ENCODE measurements at places on chromosomes 16 and 17.
A peak's percentile ranks its signal among the peaks of the same experiment; 100 is the strongest.

GRCh38 chr16:65388592-65388991 is 266.7 kb upstream of the CDH11 start:
- no peak for DNase-seq

GRCh38 chr17:69388822-69389442 is 25.6 kb upstream of the MAP2K6 start:
- DNase-seq, result no peak

DNA sequence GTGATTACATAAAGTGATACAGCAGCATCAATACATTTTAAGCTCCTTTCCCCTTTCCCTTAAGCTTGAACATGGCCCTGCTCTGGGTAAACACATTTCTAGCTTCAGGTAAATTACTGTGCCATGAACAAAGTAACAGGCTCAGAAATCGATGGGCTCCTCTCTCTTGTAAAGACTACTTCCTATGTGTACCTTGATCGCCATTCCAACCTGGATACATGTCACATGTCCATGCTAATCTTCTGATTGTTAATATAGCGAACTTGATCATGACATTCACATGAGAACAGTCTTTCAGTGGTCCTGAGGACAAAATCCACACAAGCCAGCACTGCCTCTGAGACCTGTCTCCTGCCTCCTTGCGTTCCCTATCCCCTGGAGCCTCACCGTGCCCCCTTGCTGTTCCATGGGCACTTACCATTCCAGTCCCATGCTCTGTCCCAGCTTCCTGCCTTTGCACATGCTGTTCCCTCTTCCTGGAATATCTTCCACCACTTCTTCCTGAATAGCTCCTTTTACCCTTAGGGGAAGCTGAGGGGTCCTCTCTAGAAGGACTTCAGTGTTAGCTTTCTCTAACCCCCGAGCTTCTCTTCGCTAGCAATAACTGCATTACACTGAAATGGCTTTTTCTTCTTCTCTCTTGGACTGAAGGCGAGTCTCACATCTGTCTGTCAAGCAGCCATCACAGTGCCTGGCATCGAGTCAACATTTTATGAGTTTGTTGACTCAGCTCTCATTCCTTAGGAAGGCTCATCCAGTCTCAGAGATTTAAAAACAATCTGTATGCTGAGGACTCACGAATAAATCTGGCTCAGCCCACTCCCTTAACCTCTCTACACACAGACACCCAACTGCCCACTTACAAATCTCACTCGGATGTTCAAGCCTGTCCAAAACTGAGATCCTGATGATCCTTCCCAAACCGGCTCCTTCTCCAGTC is 93.3 kb downstream of the ASIC2 start:
- no peak for DNase-seq

- DNase-seq, result no peak
Observed at GRCh38 chr17:75878174-75878998, at the start of gene TRIM47. Gene TRIM47, minus strand, starts transcription at chr17:75878581. Its CDS starts 33 bp downstream, at chr17:75878548.

GRCh38 chr16:23222929-23223328 is 40.4 kb downstream of the SCNN1G start:
- DNase-seq, result no peak

DNA sequence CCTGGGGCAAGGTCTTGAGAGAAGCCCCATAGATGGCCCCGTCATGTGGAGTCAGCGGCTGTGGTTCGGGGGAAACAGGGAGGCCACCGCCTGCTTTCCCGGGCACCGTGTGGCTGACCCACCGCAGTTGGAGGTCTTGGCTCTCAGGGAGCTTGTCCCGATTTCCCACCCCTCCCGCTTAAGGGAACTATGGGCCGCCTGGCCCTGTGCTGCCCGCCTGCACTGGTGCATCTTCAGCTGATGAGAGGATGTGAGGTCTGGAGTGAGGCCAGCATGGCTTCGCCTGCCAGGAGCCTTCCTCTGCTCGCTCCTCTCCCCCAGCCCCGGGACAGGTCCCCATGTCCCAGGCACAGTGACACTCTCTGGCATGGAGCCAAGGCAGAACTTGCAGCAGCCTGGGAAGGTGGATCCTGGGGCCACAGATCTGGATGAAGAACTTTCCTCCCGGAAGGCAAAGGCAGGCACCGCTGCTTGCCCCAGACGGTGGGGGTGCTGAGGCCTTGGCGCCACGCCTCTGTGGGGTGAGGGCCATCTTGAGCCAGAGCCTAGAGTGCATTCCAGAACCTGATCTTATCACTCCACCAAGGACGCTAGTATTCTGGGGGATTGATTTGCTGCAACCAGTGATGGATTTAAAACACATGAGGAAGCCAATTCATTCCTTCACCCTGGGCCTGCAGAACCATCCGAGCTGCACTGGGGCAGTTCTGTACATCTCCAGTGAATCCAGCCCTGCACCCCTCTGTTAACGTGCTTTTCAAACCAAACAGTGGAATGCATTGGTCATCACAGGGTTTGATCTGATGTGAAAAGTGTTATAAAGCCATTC is 178.6 kb upstream of the TNRC6C start:
- DNase-seq, result no peak

DNA sequence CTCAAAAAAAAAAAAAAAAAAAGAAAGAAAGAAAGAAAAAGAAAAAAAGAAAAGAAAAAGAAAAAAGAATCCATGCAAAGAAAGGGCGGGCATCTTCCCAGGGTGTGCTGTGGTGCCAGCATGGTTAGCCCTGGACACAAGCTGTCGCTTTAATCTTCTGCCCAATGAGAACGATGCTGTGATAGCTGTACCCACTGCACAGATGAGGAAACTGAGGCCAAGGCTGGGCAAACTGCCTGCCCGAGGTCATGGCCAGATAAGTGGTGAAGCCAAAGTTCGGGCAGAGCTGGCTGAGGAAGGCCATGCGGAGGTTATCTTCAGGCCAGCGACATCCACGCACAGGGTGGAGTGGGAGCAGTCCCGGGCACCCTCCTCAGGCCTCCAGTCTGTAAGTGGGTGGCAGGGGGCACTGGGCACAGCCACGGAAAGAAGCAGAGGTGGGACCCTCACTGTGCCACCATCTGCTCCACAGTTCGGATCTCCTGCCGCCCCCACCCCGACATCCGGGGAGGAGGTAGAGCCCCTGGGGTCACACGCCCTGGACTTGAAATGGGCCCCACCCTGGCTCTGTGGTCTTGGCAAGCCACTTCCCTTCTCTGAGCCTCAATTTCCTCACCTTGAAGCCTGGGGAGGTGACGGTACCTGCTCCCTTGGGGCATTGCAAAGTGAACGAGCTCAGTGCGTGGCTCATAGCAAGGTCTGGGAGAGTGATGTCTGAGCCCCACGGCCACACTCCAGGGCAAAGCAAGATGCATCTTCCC is 6.5 kb downstream of the FBXL16 start:
- DNase-seq, result no peak

- DNase-seq, result peak; percentile 54
Observed at GRCh38 chr16:89615596-89616090, 2.2 kb downstream of the DPEP1 start.

GRCh38 chr17:81428948-81429774 is 33.9 kb downstream of the BAHCC1 start:
- no peak for DNase-seq

GRCh38 chr16:78869492-78869891 is 731.0 kb downstream of the MAF start:
- DNase-seq, result no peak

DNA sequence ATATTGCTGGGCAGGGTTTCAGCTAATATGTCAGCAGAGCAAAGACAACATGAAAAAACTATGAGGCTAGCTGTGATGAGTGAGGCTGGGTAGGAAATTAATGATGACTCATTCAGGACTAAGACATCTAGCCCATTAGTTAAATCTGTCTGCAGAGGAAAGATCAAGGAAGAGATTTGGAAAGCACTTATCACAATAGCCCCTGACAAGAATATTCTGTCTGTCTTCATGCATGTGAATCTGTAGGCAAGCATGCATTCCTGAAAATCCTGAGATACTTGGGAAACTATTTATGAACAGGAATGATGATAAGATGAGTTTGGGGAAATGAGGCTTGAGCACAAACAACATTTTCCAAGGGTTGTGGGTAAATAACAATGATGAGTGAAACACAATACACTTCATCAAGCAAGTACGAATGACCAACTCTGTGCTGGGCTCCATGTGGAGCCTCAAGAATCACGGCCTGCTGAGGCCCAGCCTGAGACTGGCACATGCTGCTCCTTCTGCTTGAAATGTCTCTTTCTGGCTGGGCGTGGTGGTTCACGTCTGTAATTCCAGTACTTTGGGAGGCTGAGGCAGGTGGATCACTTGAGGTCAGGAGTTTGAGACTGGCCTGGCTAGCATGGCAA is 96.5 kb upstream of the ASIC2 start:
- DNase-seq, result no peak

DNA sequence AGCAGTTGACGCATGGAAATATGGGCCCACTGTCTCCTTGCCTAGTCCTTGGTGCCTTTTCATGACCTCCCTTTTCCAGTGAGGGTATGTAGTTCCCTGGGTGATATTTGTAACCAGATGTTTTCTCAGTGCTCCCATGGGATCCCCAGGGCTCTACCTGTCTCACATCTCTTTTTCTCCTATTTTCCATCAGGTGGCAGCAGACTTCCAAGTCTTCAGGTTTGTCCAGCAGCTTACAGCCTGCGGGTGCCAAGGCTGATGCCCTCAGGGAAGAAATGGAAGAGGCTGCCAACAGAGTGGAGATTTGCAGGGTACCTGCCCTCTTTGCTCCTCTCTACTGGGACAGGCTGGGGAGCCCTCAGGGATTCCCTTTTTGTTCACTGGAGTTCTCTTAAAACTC is 89.1 kb downstream of the ELAC2 start:
- DNase-seq, result peak; percentile 1

- no peak for DNase-seq
Observed at GRCh38 chr16:530111-530817, 2.8 kb downstream of the CAPN15 start.

- no peak for DNase-seq
Observed at GRCh38 chr16:66508914-66509496, 40.9 kb downstream of the TK2 start.

DNA sequence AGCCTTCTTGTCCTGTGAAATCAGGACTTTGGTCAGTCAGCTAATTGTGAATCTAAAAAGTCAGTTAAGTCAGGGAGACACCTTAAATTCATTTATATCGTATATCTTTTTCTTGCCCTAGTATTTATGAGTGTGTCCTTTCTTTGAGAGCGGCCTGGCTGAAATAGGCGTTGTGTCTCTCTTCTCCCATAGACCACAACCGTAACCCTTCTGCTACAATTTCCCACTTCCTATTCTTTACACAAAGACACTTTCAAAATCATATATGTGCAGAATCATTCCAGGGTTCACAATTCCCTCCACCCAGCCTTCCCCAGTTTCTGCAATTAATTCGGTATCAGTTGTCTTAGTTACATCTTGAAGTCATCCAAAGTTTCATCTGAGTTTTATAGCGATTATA is 14.0 kb upstream of the COTL1 start:
- no peak for DNase-seq

DNA sequence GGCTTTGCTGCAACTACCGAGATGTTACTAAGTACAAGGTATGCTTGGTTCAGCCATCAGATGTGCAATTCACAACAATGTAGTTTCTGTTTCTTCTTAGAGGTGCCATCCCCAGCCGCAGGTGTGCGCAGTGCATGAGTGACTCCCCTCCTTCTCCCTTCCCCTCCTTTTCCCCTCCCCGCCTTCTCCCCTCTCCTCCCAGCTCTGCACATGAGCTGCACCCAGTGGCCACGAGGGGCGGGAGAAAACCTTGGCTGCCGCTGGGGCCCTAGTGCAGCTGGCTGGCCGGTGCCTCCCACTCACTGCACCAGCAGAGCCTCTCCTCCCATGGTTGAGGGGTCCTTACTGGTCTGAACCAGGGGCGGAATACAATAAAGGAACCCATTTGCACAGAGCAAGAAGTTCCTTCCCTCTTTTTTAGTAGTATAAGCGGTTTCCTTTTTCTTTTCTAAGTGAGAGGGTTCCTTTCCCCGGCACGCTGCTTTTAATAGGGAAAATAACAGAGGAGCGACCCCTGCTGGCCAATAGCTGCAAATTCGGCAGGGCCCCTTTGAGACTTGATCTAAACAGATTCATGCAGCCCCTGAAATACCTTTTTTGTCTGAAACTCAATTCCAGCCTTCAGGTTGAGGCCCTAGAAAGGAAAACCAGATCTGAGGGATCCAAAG is 7.8 kb upstream of the CCL15 start:
- DNase-seq, result peak; percentile 7

DNA sequence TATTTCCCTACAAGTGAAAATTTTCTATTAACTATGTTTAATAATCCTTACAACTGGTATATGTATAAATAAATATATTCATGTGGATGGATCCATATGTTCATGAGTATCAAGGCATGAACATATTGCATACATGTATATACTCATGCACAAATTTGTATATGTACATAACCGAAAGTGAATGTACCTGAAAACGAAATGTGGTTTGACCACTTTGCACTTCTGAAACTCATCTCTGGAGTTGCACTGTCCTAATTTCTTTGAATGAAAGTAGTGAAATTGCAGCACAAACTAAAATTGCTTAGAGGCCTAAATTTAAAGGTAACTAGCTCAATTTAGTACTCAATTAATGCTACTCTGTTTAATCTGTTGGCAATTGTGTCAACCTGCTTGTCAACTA is 27.4 kb upstream of the GNAO1 start:
- DNase-seq, result no peak

DNA sequence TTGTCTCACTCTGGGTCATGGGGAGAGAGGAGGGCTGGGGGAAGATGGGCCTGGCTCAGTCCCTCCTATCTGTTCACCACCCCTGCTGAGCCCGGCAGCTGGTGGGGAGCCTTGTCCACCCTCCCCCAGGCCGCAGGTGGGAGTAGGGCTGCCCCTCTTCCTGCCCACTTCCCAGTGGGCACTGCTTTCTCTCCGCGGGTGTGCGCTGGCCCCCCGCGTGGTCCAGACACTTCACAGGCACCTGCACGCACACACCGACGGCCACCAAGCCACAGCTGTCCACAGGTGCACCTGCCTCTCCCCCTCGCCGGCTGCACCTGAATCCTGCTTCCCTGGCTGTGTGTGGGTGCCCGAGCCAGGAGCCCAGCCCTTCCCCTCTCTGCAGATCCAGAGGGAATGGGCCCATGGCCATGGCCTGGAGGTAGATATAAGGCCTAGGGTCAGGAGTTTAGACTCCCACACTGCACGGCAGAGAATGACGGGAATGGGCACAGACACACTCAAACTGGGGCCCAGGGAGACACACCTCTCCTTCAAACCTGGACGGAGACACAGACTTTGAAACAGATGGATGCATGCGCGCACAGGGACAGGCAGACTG is 2.0 kb downstream of the NHERF2 start:
- no peak for DNase-seq

- DNase-seq, result no peak
Observed at GRCh38 chr17:17548044-17548443, 43.5 kb downstream of the PEMT start.

GRCh38 chr16:35628976-35629375 is 2169.6 kb downstream of the TP53TG3F start:
- DNase-seq, result no peak

DNA sequence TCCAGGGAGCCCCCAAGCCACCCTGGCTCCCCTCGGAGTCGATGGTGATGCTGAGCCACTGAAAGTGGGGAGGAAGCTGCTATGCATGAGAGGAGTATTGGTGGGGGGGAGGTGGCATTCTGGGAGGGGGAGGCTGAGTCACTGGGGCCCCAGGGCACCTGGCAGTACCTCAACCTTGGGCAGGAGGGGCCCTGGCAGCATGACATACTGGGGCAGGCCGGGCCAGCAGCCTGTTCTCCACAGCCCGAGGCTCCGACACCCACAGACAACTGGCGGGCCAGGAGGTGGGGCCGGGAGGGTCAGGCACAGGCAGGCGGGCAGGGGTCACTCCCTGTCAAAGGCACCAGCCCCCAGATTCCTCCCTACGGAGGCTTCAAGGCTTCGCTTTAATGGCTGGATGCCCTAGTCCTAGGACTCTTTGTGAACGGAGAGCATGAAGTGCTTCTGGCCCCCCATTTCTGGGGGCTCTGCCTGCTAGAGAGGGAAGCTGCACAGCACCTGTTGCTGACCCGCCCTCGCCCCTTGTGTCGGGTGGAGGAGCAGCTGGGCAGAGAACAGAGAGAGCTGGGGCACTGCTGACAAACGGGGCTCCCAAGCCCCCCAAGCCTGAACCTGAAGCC is 928 bp downstream of the CASKIN2 start:
- no peak for DNase-seq
